KG1 (cell line): ENCODE measurements at places on chromosomes 11 and 22.

- peak; percentile 10 for DNase-seq
Observed at GRCh38 chr11:33687733-33688479, 12.7 kb downstream of the C11orf91 start.

DNA sequence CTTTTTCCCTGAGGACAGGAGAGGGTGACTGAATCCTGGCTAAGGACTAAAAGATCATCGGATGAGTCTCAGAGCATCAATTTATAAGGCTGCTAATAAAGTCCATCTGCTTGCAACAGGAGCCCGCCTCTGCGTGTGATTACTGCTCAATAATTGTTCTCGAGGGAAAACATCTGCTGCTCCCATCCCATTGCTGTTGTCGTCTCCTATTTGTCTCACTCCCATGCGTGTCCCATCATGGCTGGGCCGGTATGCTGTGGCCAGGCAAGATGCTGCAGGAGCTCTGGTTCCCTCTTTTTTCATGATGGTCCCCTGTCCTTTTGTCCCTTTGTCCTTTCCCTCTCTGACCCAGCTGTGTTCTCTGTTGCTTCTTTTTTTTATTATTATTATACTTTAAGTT is 121.2 kb downstream of the SPATA19 start:
- DNase-seq = no peak

DNA sequence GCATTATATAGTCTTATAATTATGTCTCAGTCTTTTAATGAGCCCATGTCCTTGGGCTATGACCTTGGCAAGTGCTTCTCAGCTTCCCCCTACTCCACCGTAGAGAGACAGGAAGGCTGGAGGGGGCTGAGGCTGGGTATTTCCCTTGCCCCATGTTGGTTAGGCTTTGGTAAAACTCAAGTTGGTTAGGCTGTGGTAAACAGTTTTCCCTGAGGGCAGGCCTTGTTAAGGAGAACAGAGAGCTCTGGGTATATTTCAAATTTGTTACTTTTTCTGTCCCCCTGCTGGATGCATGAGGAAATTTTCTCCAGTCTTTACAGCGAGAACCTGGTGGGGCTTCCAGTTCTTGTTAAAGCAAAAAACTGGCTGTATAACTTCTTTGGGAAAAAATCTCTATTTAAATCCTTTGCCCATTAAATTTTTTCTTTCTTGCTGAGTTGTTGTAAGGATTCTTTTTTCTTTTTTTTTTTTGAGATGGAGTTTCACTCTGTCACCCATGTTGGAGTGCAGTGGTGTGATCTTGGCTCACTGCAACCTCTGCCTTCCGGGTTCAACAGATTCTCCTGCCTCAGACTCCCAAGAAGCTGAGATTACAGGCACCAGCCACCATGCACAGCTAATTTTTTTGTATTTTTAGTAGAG is 12.2 kb upstream of the DCHS1 start:
- DNase-seq = no peak

DNA sequence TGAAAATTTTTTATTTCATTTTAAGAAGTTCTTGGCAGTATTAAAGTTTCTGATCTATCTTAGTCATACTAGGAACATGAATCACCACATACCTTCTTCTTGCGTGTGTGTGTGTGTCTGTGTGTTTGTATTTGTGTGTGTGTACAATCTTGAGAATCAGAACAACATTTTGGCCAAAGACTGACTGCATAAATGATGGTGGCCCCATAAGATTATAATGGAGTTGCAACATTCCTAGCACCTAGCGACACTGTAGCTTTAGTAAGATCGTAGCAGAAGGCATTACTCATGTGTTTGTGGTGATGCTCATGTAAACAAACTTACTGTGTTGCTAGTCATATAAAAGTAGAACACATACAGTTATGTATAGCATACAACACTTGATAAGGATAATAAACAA is 205.4 kb downstream of the FAM76B start:
- no peak for DNase-seq

DNA sequence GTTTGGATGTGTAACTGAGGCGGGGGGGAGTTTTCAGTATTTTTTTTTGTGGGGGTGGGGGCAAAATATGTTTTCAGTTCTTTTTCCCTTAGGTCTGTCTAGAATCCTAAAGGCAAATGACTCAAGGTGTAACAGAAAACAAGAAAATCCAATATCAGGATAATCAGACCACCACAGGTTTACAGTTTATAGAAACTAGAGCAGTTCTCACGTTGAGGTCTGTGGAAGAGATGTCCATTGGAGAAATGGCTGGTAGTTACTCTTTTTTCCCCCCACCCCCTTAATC is 2.3 kb downstream of the MALAT1 start:
- no peak for DNase-seq

DNA sequence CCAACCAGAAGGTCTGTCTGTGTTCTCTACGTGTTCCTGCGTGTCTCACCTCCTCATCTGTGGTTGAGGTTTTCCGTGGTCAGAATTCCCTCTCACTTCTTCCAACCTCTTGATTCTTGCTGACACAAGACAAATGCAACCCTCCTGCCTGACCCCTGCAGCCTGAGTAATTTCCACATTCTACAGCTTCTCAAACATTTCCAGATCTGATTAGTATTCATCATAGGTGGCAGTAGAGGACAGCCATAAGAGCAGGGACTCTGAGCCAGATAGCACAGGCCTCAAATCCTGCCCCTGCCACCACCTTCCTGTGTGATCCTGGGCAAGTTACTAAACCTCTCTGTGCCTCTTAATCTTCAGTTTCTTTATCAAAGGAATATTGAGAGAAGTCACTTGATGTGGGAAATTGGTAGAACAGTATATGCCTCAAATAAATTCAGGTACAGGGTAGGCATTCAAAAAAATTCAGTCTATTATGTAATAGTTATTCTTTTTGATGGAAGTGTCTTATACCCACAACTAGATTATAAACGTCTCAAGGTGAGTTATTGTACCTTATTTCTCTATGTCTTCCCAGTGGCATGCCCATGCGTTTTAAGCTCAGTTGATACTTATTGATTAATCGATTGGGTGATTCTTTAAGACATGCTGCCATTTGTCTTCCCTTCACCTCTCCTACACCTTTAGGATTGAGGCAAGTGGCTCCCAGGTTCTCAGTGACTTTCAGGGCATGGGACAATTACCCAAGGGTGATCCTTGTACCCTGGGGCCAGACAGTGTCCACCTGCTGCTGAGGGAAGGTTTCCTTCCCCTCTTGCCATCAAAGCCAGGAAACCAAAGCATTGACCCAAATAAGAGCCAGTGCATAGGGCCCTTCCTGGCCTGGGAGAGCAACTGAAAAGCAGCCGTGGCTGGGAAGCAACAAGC is 19.6 kb downstream of the POU2AF1 start:
- no peak for DNase-seq

DNA sequence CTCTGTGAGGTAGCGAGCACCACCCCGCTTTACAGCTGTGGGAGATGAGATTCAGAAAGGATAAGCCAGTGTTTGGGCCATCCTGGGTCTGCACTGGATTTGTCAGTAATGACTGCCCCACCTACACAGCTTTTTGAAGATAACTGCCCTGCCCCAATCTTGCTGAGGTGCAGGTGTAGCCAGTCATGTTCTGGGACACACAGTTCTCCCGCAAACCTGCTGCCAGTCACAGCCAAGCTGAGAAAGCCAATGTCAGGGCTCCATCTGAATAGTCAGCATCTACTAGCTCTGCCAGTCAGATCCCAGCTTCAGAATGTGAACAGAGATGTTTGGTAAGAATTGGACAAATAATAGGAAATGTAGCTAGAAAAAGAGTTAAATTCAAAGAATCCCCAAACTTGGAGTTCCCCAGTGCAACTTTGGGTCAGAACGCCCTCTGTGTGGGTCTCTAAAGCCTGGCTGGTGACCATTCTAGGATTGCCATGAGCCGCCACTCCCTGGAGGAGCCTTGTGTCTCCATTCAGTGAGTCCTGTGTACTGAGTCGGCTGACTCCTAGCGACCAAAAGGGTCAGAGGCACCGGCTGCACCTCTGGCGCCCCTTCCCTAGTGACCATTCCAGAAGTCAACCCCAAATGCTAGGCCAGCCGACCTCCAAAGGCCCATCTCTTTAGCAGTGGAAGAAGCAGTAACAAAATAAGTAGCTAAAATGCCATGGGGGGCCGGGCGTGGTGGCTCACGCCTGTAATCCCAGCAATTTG is 2.4 kb upstream of the MB start:
- DNase-seq = no peak

- DNase-seq = no peak
Observed at GRCh38 chr11:72189455-72190250, 2.3 kb upstream of the FOLR1 start.

GRCh38 chr11:65918211-65919140 is at the start of gene C11orf68:
C11orf68 (minus strand) TSS chr11:65919062; CDS start chr11:65919031, 31 bp downstream.
- DNase-seq = no peak

- no peak for DNase-seq
Observed at GRCh38 chr11:117795638-117796455, 1.2 kb downstream of the DSCAML1 start.
